ENCODE measurements at places on chromosomes 4 and X.

- no peak for DNase-seq
Measured at GRCh38 chrX:100070334-100070849, 339.7 kb downstream of the PCDH19 start.

- no peak for DNase-seq
Measured at GRCh38 chrX:112818114-112819007, 22.3 kb downstream of the AMOT start.

- DNase-seq = peak; percentile 60
Measured at GRCh38 chrX:71098302-71098701, 2.7 kb downstream of the FOXO4 start.

DNA sequence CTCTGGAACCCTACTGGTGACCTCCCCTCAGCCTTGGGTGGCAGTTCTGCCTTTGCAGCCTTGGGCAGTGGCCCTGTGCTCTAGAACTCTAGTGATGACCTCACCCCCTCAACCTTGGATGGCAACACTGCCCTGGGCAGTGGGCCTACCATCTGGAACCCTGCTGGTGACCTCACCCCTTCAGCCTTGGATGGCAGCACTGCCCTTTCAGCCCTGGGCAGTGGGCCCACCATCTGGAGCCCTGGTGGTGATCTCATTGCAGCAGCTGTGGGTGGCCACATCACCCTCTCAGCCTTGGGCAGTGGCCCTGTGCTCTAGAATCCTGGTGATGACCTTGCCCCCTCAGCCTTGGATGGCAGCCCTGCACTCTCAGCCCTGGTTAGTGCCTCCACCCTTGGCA lies 129.3 kb downstream of the RBMX2 start:
- DNase-seq = no peak

DNA sequence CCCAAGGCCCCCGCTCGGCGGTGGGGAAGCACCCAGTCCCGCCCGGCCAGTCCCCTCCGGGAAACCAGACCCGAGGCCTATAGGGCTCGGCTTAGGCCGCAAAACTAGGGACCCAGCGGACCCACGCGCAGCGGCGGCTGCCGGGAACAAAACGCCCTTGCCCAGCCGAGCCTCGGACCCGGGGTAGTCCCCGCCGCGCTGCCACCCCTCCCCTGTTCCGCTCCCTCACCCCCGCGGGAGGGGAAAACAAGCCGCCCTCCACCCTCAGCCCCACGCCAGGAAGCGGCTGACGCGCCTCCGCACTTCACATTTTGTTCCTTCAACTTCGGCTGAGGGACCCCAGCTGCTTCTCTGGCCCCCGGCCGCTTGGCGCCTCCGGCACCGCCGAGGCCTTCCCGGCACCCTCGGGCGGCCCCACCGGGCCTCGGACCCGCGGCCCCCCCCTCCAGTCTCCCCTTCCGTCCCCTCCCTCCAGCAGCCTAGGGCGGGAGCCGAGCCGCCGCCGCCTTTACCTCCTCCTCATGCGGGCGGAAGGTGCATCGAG lies 694 bp downstream of the PDS5A start:
- no peak for DNase-seq

GRCh38 chr4:185394568-185395237 lies 1.0 kb downstream of the LRP2BP start:
- DNase-seq = no peak

DNA sequence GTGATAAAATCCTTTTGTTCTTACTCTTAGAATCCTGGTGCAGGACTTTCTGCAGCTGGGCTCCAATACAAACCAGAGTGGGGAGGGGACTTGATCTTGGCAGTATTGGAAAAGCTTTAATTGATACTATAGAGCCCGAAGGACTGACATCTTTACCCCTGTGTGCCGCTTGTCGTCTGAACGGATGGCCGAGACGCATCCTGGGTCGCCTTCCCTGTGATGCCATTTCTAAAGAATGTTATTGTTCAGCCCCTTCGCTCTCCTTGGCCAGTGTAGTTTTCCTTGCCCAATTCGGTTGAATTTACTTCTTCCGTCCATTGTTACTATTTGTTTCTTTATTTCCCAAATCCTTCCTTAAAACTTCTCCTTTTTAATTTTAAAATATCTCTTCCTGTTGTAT lies 80.9 kb downstream of the CLDN34 start:
- no peak for DNase-seq

- DNase-seq = peak; percentile 9
Measured at GRCh38 chr4:32840461-32841189, 2120.5 kb downstream of the PCDH7 start.

Measured in MV-4-11 (cell line).